Stimulated activated memory B cell treated with anti-CD40 and anti-IgM and Interleukin-4, amounts not matched to agents 10 μg/mL and 1 μg/mL and 100 μg/mL, for 72 hours (primary cell): ENCODE measurements at places on chromosomes 16 and 17.
A peak's percentile ranks its signal among the peaks of the same experiment; 100 is the strongest.

DNA sequence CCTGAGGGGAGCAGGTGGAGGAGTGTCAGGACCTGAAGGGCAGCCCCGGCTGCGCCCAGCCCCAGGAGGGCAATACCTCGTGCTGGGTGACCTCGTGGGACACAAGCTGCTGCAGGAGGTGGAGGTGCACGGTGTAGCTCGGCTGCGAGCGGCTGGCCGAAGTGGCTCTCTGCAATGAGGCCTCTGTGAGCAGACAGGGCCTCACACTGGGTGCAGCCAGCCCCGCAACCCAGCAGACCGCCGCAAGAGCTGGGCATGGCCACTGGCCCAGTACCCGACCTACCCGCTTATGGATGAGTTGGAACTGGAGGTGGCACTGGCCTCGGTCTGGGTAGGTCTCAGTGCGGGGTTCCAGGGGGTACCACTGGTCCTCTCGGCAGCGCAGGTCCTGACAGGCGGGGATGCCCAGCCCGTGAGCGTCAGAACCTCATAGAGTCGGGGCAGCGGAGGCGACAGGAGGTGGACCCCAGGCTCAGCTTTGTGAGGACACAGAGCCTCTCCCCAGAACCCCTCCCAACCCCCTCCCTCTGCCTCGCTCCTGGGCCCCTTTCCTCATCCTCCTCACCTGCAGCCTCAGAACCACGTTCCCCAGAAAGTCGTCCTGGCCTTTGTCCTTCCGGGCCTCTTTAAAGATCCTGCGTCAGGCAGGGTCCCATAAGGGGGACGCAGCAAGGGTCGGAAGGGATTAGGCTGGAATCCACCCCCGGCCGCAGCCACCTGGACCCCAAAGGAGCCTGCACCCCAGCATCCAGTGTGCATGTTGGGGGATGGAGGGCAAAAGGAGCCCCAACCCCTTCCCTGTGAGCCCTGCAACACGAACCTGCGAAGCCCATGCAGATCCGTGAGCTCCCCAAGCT lies 4.0 kb downstream of the UNC13D start:
- ATAC-seq, result no peak

GRCh38 chr16:87635541-87636049 lies 33.3 kb downstream of the JPH3 start:
- peak; percentile 88 for ATAC-seq

GRCh38 chr17:80116276-80116920 lies 15.0 kb downstream of the GAA start:
- no peak for ATAC-seq

- ATAC-seq, result no peak
These were observed 10.0 kb upstream of the FASN start for GRCh38 chr17:82108038-82108437.

DNA sequence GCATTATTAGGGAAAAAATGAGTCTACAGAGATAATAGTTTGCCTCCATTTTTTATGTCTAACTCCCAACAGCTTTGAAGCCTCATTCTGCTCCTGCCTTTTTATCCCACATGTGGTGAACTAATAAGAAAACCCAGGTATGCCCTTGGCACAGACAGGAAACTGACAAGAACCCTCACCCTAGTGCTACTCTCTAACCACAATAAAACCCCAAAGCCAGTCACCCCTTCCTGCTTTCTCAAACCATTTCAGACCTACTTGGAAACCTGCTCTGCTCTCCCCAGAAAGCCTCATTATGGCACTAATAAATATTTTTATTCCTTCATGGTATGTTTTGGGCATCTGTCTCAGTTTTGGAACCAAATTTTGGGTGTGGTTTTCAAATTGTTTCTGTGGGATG lies 3.9 kb upstream of the MARVELD3 start:
- ATAC-seq, result no peak

- ATAC-seq, result no peak
These were observed 79.4 kb downstream of the C16orf78 start for GRCh38 chr16:49453021-49453420.

DNA sequence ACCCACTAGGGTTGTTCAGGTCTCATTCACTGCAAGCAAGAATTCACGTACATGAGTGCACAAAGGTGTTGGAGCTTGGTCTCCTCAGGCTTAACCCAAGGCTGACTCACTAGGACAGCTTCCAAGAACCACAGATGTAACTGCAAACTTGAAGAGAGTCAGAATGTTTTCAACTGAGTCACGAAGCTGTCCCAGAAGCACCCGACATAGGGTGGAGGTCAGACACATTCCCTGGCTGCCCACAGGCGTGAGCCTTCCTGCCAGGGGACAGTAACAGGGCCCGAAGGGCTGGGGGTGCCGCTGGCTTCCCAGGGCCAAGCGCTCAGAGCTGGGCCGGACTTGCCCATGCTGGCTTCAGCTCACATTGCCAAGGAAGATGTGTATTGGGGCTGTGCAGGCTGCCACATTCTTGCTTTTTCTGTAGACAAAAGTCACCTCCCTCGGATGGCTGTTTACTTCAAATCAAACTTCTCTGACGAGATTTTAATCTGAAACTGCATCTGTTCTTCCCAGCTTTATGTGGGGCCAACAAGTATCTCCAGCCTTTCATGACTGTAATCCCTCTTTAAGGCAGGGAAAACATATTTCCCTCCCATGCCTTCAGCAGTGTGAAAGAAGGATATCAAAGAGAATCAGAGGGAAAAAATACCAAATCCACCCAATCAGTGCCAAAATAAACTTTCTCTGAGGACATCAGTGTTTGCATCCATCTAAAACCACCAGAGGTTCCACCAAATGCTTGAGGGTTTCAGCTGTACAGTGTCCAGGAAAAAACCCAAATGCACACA lies 14.3 kb downstream of the CMTM3 start:
- ATAC-seq, result no peak

GRCh38 chr17:48335858-48336500 lies 94.0 kb downstream of the SKAP1 start:
- no peak for ATAC-seq

- ATAC-seq, result no peak
These were observed 84.3 kb downstream of the CDH11 start for GRCh38 chr16:65037556-65037955.

GRCh38 chr17:10156948-10157607 lies 41.3 kb downstream of the GAS7 start:
- ATAC-seq, result peak; percentile 83

- ATAC-seq, result peak; percentile 95
These were observed 33.6 kb upstream of the MED13 start for GRCh38 chr17:62098623-62099231.

- no peak for ATAC-seq
These were observed 30.2 kb downstream of the MRC2 start for GRCh38 chr17:62657690-62658089.

DNA sequence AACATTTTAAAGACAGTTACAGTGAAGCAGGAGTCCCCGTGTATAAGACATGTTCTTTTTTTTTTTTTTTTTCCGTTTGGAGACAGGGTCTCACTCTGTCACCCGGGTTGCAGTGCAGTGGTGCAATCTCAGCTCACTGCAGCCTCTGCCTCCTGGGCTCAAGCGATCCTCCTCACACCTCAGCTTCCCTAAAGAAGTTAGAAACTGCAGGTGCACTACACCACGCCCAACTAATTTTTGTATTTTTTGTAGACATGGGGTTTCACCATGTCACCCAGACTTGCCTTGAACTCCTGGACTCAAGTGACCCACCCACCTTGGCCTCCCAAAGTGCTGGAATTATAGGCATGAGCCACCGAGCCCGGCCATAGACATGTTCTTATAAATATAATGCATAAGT lies 3.0 kb downstream of the EVI2B start:
- ATAC-seq, result peak; percentile 31

GRCh38 chr17:59730268-59730834 lies 22.9 kb downstream of the VMP1 start:
- no peak for ATAC-seq

- no peak for ATAC-seq
These were observed 77.0 kb downstream of the CDH11 start for GRCh38 chr16:65044873-65045272.

GRCh38 chr17:278676-279059 lies 73.9 kb downstream of the RPH3AL start:
- ATAC-seq, result no peak

GRCh38 chr16:64162613-64163375 lies 959.1 kb downstream of the CDH11 start:
- ATAC-seq, result no peak

DNA sequence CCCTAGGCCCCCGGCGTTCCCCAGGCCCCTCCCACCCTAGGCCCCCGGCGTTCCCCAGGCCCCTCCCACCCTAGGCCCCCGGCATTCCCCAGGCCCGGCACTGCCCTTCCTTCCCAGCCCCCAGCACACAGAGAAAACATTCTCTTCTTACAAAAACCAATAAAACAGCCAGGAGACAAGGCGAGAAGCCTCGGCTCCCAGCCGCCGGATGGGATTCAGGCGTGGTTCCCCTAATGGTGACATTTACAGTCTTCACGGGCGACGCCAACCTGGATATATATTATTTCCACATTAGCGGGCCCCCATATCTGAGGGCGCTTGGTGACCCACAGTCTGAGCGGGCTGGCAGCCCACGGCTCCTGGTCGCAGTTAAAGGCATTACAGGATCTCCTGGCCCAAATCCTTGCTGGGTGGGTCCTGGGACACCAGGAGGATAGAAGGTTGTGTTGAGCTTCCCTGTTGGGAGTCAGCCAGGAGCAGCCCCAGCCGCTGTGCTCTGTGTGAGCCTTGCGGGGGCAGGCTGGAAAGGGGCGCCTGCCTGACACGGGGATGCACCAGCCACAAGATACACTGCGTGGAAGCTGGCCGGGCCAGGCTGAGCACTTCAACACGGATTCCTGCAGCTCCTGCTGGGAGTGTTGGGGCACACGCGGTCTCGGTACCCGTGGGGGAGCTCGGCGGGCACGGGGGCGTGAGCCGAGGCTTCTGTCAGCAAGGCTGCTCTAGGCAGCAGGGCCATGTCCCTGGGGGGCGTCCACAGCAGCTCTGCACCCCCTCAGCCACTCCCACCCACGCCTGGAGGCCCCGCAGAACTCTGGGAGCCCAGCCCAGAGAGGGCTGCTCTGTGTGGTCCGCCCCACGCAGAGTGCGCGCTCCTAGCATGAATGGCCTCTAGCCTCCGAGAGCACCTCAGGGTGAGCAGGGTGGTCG lies 83.7 kb downstream of the LMF1 start:
- no peak for ATAC-seq

DNA sequence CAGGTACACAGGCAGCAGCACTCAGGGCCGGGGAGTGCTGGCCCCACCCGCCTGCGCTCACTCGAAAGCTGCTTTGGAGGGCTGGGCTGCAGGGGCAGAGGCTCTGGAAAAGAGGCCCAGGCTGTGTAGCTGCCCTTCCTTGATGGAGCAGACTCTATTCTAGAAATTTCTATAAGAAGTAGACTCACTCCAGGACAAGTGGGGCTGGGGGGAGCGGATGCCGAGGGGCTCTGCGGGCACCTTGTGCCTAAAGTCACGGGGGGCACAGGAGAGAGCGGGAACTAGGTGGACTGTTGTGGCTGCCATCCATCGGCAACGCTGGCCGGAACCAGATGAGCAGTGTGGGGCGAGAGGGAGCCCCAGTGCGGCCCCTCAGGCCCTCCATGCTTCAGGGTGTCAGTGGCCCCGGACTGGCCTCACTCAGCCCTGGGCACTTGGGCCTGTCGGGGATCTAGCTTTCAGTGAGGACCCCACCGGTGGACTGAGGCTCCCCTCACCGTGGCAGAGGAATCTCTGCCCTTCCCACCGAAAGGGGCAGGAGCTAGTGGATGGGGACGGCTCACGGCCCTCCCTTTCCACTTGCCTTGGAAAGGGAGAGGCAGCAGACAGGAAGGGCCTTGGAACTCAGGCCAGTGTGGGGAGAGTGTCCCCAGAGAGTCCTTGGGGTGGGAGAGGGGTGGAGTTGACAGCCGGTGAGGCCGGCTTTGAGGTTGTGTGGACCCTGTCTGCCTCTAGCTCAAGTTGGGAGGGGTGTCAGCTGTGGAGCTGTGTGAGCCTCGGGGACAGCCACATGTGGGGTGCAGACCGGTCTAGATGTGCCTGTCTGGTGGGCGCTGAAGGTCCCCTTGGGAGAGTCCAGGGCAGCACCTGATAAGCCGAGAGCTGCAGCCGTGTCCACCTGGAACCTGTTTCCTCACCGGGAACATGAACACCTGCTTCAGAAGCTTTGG lies 16.6 kb downstream of the ENDOV start:
- ATAC-seq, result no peak

- no peak for ATAC-seq
These were observed 70.5 kb downstream of the TIMM22 start for GRCh38 chr17:1067282-1067956.

DNA sequence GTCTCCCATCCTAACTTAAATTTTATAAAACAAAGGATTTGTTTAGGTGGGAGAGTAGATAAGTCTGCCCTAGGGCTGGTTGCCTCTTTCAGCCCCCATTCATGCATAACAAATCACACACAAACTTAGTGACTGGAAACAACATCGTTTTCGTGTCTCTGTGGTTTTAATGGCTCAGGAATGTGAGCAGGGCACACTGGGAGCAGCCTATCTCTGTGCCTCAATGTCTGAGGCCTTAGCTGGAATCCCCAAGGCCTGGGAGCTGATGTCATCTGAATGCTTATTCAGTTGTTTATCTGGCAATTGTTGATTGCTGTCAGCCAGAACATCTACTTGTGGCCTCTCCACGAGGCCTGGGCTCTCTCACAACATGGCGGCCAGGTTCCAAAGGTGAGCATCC lies 101.9 kb upstream of the HSBP1 start:
- no peak for ATAC-seq

GRCh38 chr17:80129006-80129565 lies 17.8 kb downstream of the EIF4A3 start:
- ATAC-seq, result no peak

- ATAC-seq, result peak; percentile 82
These were observed 17.9 kb downstream of the MYO1C start for GRCh38 chr17:1474402-1475189.

GRCh38 chr17:79530361-79531105 lies 80.3 kb downstream of the RBFOX3 start:
- ATAC-seq, result no peak

DNA sequence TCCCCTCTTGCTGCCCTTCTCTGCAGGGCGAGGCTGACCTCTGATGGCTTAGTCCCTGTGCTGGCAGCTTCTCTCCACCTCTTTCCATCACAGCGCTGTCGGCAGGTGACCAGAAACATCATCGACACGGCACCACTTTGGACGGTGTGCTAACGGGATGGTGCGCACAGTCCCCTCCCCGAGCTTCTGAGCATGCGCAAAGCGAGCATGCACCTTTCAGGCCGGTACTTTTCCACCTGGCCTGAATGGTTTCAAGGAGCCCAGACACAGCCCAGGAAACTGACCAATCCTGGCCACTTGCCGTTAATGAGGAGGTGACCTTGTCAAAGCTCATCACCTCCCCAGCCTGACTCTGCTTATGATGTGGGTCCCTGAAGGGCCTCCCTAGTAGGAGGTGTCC lies 54.8 kb downstream of the MGAT5B start:
- ATAC-seq, result no peak

GRCh38 chr17:13153036-13153435 lies 135.2 kb upstream of the ELAC2 start:
- ATAC-seq, result no peak

- no peak for ATAC-seq
These were observed 8.0 kb downstream of the PRSS41 start for GRCh38 chr16:2806286-2806685.

- ATAC-seq, result no peak
These were observed 1.6 kb downstream of the CMIP start for GRCh38 chr16:81445966-81446906.

GRCh38 chr16:56697456-56698155 lies 15.3 kb downstream of the MT1X start:
- no peak for ATAC-seq
